H4 (cell line): ENCODE measurements at places on chromosomes 4 and X.

DNA sequence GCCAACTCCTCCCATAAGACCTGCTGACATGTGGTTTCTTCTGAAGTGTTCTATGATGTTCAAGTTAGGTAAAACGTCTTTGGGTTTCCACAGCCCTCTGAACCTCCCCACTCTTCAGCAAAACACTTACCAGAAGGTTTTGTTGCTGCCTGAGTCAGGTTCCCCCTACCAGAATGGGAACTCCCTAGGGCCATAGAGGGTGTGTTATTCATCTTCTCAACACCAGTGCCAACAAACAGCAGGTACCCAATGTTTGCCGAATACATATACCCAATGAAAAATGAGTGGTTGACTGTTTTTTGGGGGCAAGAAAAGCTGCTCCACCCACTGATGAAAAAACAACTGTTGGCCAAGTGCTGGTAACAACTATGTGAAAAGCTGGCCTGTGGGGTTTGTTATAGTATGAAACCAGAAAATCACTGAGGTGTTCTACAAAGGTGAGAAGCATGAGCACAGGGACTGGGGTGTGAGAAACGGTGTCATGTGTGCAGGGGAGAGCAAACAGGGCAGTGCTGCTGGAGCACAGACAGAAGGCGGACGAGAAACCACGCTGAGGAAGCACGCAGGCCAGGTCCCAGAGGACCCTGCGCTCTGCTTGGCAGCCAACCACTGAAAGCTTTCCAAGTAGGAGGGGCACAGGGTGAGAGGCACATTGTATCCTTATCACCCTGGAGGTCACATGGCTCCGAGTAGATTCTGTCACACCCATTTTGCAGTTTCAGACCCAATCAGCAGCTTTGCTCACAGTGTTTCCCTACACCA, 28.8 kb downstream of the ATP8A1 start:
- no peak for DNase-seq

DNA sequence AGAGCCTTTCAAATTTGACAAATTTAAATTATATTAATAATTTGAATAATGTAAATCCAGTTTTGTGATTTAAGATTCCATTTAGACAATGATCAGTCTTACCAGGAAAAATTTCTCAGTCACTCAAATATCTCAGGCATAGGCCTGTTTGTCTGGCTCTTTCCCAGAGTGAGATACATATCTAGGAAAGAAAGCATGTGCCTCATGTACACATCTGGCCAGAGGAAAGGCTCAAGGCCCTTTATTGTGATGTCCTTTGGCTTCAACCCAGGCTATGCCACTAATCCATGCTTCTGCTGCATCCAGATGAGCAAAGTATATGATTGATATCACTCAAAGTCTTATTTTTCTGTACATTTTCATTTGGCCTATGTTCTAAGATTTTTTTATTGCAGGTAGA, 473.3 kb upstream of the ADGRL3 start:
- DNase-seq, result no peak

GRCh38 chr4:153260132-153260531, 55.9 kb downstream of the TRIM2 start:
- no peak for DNase-seq

DNA sequence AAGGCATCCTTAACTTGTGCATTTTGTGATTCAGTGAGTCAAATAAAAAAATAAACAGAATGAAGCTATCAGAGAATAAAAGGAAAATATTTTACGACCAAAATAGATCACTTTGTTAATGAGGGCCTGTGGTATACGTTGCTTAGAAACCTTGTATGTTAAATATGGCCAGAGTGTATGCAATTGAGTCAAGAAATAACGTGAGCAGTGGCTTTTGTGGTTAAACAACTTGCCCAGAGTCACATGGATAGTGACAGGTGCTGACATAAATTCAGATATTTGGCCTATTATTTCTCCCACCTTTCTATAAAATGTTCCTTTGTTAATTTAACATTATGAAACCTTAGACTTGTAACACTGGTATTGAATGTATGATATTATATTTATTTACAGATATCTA, 393.4 kb downstream of the PABPC4L start:
- DNase-seq, result peak; percentile 18

DNA sequence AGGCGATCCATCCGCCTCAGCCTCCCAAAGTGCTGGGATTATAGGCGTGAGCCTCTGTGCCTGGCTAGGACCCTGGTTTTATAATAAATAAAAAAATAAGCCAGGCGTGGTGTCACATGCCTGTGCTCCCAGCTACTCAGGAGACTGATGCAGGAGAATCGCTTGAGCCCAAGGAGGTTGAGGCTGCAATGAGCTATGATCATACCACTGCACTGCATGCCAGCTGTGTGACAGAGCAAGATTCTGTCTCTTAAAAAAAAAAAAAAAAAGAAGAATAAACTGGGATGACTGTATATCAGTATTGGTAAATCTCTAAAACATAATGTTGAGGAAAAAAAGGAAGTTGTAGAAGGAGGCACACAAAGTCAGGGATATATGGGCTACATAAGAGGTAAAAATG, 45.7 kb upstream of the SLC34A2 start:
- no peak for DNase-seq

GRCh38 chrX:9865804-9866472, 79.7 kb downstream of the SHROOM2 start:
- no peak for DNase-seq

DNA sequence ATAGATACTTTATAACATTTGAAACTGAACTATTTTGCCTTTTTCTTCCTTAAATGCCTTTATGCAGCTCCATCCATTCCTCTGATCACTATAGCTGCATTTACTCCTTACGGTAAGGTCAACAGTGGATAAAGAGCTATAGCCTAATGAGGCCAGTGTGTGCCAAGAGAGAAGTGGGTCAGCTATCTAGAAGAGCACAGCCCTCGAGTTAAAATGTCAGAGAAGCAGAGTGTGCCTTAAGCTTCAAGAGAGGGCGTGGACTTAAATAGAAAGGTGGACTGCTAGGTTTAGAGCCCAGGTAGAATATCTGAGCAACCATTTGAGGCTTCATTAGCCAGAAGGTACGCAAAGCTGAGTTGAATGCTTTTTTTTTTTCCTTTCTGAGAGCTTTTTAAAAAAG, 347.4 kb downstream of the BMPR1B start:
- no peak for DNase-seq

- peak; percentile 85 for DNase-seq
These were observed at the start of gene PABPC5 for GRCh38 chrX:91434351-91435168. TSS of gene PABPC5 (plus strand) at chrX:91434839. CDS start at chrX:91435578, 739 bp downstream.

DNA sequence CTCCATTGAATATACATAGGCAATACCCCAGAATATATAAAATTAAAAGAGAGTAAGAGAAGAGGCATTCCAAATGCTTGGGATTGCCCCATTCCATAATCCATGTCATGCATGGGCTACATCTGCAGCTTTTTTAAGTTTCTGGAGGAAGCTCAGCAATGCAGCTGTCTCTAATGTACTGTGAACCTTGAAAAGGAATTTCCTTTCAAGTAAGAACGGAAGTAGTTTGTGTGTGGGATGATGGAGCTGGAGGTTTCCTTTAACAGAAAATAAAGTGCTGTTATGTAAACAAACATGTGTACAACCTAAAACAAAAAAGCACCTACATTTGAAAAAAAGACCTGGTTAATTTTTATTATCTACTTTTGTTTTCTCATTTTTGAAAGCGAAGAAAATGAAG, 303.5 kb downstream of the BMPR1B start:
- DNase-seq, result no peak

GRCh38 chrX:110462957-110463356, 104.3 kb downstream of the RTL9 start:
- no peak for DNase-seq

- DNase-seq, result no peak
These were observed 18.8 kb downstream of the MSN start for GRCh38 chrX:65686236-65686635.

DNA sequence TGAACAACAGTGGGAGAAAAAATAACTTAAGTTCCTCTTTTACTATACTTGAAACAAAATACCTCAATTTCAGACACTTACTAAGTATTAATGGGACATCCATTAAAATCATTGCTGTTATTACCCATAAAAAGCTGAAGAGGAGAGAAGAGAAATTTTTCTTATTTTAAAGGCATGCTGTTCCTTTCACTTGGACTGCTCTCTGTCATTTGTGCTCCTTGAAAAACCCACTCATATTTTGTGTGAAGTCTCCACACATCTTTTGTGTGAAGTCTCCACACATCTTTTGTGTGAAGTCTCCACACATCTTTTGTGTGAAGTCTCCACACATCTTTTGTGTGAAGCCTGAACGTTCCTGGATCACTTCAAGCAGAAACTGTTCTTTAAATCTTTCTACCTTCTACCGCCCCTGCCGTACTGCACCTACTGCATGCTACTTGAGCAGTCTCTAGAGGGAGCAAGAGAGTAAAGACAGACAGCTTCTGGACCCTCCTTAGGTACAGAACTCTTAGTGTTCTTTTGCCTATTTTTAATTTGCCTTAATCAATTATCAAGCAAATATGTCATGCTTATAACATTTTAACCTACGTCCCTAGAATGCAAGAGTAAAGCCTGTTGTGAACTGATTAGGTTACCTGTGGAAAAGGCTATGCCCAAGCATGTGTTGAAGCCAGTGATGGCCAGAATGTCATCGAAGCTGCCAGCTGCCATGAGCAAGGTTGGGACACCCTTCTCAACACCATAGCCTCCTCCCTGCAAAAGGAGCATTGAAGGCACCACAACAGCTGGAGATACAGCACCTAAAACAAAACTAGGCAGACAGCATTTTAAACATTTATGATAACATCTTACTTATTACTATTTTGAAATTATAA, 27.1 kb upstream of the SLC9B1 start:
- DNase-seq, result peak; percentile 22

DNA sequence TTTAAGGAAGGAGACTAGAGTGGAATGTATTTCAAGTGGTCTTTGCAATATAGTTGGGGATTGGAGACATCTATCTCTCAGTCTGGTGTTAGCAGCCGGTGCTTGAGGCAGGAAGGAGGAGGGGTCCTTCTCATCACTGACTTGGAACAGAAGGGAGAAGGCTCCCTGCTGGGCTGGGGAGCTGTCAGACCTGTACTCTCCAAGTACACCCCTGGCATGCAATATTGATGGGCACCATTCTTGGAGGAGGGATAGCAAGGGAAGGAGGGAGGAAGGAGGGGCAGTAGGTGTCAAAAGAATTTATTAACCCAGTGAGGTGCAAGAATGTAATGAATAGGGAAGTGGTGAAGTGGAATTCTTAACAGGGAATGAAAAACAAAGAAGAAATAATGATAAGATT, 338.8 kb downstream of the UNC5C start:
- DNase-seq, result no peak

GRCh38 chrX:48961585-48962091, 4.2 kb upstream of the OTUD5 start:
- DNase-seq, result no peak

- peak; percentile 58 for DNase-seq
These were observed 422.3 kb downstream of the STPG2 start for GRCh38 chr4:97720869-97721432.

DNA sequence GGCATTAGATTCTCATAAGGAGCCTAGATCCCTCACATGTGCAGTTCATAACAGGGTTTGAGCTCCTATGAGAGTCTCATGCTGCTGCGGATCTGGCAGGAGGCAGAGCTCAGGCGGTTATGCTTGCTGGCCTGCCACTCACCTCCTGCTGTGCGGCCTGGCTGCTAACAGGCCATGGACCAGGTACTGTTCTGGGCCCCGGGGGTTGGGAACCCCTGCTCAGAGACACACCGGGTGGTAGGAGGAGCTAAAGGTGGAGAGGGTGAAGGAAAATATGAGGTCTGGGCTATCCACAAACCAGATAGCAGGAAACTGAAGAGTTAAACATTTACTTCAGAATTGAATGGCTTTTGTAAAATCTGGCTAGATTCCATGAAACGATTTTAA, 5.9 kb upstream of the F11 start:
- no peak for DNase-seq
